ENCODE measurements at places on chromosomes 6 and 20.

- DNase-seq: no peak
Measured at GRCh38 chr6:37724530-37725220, 27.0 kb upstream of the MDGA1 start.

GRCh38 chr6:41713159-41713649 lies 22.2 kb downstream of the TFEB start:
- DNase-seq: no peak

DNA sequence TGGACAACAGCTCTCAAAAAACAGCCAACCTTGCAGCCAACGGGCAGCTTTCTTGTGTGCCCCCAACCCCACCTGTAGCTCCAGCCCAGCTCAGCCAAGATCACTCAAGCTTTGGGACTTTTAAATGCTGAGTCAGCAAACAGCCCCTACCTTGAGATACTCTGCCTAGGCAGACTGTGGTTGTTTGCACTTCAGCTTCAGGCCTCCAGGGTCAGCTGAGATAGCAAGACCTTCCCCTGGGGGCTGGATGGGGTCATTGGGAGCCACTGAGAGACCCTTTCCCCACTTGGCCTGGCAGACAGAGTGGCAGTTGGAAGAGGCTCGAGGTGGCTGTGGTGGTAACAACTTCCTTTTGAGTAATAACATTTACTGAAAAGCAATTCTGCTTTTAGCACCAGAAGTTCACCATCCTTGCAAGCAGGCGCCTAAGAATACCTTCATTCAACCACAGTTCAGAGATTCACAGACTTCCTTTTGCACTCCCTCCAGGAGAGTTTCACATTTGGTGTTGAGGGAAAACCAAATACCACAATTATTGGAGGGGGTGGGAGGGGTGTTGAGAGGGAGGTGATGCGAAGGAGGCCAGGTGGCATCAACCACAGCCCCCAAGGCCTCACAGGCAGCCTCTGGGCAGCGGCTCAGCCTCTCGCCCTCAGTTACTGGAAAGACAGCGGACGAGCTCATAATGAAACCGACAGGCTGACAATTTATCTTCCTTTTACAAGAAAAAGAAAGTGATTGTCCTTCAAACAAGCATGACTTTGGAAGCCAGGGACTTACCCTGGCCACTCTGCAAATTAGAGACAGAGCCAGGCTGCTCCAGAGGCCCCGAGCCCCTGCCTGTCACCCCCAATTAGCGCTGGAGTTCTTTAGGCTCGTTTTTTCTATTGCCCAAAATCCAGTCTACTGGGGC lies 148.1 kb downstream of the CEBPB start:
- DNase-seq: no peak

GRCh38 chr6:151761851-151762250 lies 45.6 kb upstream of the ESR1 start:
- no peak for DNase-seq

- peak; percentile 54 for DNase-seq
Measured at GRCh38 chr20:50477239-50477872, 32.8 kb upstream of the PTPN1 start.

Data from hematopoietic multipotent progenitor cell treated with erythropoietin and hydrocortisone succinate and interleukin-3 and kit ligand, for 8 days (in vitro differentiated cells).